BE2C (cell line): ENCODE measurements at places on chromosomes 16 and 17.
A peak's percentile ranks its signal among the peaks of the same experiment; 100 is the strongest.

GRCh38 chr17:12388226-12388625 lies 277.5 kb upstream of the MYOCD start:
- no peak for DNase-seq

GRCh38 chr16:66834746-66835145 lies 4.0 kb upstream of the NAE1 start:
- DNase-seq = no peak

DNA sequence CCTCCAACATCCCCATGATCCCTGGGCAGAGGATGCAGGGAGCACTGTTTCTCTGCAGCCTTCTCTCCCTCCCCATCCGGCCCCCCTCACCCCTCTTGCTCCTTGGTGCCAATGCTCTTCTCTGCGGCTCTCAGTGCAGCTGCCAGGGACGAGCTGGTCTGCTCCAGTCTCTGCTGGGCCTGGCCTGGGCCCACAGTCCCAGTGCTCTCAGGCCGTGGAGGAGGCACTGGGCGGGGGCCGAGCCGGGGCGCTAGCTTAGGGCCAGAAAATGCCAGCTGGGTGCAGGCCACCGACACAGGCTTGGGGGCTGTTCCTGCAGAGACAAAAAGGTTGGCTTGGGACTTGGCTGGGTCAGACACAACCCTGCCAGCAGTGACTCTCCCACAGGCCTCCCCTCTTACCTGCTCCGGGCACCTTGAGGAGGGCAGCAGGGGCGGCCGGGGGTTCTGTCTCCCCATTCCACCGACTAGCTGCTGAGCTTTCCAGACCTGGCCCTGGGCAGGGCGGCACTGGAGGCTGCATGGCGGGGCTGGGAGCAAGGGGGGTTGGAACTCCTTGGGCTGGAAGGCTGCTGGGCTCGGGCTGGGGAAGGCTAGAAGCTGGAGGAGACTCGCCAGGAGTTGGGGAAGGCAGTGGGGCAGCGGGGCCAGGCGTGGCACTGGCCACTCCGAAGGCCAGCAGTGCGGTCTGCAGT lies 13.8 kb downstream of the CASKIN2 start:
- no peak for DNase-seq

- DNase-seq = no peak
Observed at GRCh38 chr17:64348666-64349065, 42.0 kb downstream of the PECAM1 start.

GRCh38 chr17:27976331-27976730 lies 66.1 kb upstream of the NLK start:
- DNase-seq = no peak

GRCh38 chr17:50308666-50309065 lies 34.4 kb downstream of the TMEM92 start:
- no peak for DNase-seq

DNA sequence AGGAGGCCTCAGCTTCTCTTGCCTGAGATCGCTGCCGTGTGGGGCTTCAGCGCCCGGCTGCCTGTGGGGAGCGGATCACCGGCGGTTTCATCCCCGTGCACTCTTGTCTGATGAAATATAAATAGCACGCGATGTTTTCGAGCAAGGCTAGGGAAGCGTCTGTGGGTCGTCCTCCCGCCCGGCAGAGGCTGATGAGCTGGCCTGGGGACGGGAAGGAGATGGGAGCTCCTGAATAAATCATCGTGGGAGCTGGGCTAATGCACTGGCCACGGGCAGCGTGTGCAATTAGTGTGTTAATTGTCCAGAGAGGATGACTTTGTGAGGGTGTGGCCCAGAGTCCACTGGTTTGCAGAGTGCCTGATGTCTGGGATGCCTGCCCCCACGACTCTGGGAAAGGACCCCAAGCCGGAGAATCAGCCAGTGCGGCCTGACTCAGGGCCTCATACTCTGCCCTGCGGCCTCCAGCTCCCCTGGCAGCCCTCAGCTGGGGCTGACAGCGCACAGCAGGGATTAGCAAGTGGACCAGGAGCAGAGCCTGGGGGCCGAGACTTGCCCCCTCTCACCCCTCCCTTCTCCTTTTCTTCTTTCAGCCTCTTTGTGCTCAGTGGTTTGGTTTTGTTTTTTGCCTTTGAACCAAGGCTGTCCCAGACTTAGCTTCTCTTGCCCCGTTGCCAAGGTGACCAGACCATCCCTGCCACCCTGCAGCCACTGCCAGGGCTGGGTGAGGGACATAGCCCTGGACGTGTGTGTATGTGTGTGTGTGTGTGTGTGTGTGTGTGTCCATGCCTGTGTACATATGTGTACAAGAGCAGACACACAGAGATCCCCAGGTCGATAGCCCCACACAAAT lies 21.4 kb downstream of the KCNJ12 start:
- DNase-seq = no peak

DNA sequence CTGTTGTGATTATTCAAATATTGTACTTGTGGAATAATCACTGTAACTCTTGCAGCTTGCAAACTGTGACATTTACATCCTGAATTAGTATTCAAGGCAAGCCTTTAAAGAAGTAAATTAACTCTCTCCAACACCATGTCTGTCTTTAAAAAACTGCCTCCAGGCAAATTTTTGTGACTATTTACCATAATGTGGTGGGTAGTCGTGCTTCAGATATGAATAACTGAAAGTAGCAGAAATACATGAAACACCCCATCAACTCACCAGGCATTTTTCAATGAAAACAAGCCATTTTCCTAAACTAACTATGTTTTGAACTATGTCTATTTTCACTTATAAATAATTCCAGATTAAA lies 217.4 kb upstream of the PSMD7 start:
- no peak for DNase-seq

DNA sequence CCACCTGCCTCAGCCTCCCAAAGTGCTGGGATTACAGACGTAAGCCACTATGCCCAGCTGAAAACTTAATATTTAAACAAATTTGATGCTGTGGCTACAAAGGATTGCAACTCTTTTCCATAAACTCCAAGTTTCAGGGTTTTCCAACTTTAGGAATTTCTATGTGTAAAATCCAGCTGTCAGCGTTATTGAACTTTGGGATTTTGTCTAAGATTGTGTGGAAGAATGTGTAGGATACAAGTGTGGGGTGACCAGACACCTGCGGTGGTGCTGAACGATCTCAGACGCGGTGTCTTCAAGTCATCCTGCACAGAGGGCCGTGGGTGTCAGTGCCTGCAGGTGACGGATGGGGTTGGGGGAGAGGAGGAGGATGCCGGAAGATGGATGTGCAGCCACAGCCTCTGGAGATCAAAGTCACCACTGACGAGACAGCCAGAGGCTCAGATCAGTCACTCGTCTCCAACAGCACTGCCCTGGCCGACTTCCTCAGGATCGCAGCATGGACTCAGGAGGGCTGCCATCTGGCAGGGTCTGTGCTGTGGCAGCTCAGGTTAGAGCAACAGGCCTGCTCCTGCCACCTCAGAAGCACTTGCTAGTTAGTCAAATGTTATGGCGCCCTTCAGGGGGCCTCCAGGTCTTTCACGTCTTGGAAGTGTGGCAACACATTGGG lies 13.0 kb downstream of the ACSF3 start:
- DNase-seq = no peak

- no peak for DNase-seq
Observed at GRCh38 chr16:68749432-68749831, 12.3 kb downstream of the CDH1 start.

DNA sequence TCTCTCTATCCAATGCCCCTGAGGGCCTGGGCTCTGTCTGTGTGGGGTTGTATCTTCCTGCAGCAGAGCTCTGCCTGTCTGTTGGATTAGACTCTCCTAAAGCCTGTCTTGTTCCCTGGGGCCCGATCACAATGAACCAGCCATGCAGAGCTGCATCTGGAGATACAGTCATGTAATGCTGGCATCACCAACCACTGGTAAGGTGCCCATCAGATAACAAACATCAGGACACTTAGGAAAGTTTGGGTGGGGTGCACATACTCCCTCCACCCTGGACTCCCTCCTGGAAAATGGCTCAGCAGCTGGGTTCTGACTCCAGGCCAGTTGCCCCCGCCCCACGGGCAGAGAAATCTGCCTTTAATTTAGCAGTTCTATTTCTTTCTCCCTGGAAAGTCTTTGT lies 61.3 kb upstream of the BRD7 start:
- DNase-seq = peak; percentile 82
